Foreskin melanocyte (primary cell): ENCODE measurements at places on chromosomes 5 and 9.
A peak's percentile ranks its signal among the peaks of the same experiment; 100 is the strongest.

DNA sequence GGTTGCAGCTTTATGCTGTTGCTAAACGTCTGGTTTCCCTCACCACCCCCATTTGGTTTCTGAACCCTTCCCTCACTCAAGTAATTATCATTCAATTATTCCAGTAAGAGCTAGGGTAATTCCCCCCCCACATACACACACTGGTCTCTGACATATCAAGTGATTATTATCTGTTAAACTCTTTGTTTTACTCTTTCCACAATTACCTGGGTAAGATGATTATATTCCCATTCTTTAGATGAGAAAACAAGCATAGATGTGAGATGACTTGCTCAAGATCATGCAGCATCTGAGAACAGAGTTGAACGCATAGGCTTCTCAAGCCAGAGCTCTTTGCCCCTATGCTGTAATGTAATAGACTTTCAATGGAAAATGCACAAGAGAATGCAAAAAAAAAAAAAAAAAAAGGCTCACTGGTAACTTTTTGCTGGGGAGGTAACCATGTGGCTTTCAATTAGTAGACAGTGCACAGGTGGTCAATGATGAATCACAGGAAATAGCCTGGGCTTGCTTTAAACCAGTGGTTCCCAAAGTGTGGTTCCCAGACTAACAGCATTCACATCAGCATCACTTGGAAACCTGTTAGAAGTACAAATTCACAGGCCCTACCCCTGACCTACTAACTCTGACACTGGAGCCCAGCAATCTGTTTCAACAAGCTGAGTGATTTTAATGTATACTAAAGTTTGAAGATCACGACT lies 87.6 kb downstream of the PIK3R1 start:
- no peak for DNase-seq

GRCh38 chr9:137114613-137115393 lies at the start of gene DPP7:
DPP7 (minus strand) TSS chr9:137114733; CDS start chr9:137114713, 20 bp downstream.
- DNase-seq = peak; percentile 35

- peak; percentile 23 for DNase-seq
Measured at GRCh38 chr9:104682642-104683041, 11.7 kb upstream of the OR13D1 start.

GRCh38 chr9:27149651-27150050 lies 40.6 kb downstream of the TEK start:
- no peak for DNase-seq

DNA sequence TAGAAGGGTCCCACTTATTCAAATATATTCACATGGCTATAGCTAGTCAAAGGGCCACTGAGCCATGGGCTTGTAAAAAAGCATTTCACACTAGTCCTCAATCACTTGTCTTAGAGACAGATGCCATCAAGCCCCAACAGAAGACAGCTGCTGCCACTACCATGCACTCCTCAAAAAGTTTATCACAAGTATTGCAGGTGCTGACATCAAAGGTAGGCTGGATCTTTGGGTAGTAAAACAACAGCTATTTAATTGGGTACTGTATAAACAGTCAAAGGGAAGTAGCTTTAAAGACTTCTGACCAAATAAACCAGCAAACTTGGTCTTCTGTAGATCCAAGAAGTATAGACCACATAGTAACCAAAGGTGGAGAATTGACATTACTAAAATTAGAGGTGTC lies 59.2 kb upstream of the FER start:
- DNase-seq = no peak

DNA sequence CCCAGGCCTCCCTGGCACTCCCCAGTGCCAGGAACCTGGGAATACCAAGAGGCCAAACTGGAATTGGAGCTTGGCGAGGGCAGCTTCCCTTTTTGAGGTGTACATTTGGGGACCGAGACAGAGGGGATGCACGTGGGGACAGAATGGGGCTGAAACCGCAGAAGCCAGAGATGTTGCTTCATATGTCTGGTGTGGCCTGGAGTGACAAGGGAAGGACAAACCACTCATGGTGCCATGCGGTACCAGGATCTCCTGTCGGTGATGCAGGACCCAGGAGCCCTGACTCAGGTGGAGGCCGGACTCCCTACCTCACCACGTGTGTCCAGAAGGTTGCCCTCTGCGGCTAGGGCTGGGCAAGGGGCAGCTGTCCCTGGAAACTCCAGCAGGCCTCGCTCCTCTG lies 4.0 kb upstream of the CSF2 start:
- DNase-seq = no peak

DNA sequence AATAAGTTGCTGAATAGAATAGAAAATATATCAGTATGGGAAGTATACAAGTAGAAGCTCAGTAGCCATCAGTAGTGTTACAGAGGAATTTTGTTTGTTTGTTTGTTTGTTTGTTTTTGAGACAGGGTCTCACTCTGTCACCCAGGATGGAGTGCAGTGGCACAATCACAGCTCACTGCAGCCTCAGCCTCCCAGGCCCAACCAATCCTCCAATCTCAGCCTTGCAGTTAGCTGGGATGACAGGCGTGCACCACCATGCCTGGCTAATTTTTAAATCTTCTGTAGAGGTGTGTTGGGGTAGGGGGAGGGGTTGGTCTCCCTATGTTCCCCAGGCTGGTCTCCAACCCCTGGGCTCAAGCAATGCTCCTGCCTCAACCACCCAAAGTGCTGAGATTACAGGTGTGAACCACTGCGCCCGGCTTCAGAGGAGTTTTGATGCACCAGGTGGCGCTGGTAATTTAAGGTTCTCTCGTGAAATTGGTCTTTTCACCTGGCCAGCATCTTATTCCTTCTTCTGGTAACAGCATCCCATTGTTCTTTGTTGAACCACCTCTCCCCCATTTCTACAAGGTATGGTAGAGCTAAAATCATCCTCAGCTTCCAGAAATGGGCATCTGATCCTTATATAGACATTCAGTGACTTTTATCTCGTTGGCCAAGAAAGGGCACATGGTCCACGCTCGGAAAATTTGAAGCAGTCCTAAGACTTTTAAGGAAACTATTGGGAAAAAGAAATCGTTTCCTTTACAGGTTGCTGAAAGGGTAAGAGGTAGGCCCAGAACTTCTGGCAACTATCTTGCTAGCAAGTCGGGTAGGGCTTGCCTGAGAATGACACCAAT lies 157.1 kb downstream of the ARRDC3 start:
- no peak for DNase-seq

- DNase-seq = no peak
Measured at GRCh38 chr9:98783518-98784226, 12.7 kb downstream of the ANKS6 start.

DNA sequence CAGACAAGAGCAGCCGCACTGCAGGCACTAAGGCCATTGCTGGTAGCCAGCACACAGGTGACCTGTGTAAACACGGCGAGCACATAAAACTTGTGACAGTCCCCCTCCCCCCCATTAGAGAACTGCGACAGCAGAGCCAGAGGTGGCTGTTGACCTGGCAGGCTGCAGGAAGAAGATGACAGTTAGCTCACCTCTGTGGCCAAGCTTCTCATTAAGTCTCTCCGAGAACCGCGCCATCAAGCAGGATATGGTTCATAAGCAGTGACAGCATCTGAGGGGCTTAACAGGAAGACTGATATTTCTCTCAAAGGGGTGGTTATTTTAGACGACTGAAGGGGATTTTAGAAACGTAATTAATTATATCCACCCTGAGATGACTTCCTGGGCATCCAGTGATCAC lies 5.2 kb downstream of the SURF4 start:
- DNase-seq = no peak

GRCh38 chr9:95750725-95751519 lies 124.6 kb upstream of the ERCC6L2 start:
- DNase-seq = no peak

DNA sequence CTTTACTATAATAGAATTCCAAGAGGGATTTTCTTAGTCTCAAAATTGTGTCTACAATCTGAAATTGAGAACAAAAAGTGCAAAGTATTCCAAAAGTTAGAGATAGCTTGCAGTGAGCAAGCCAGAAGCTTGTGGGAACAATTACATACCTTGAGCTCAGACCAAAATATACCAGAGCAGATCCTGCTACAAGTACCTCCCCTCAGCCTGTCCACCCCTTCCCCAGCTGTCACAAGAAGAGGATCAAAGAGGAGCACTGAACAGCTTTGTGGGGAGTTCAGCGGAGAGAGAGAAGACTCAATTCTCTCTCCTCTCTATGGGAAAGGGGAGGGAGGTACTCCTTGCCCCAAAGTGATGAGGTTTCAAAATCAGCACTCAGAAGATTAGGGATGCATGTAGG lies 869.2 kb upstream of the DMAC1 start:
- DNase-seq = no peak

DNA sequence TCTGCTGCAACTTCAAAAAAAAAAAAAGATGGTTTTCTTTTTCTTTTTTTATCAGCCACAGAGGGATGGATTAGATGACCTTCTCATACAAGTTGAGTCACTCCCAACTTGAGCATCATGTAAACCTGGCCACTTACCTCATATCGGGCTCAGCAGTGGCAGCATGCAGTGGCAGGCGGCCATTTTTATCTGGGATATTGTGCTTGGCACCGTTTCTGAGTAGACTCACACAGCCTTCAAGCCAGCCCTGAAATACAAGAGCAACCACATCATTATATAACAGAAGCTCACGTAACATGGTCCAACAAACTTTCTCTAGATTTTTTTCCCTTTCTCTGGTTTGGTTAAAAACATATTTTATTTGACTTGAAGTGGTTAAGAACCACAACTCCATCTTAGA lies 62.6 kb downstream of the ANKRD55 start:
- DNase-seq = no peak

DNA sequence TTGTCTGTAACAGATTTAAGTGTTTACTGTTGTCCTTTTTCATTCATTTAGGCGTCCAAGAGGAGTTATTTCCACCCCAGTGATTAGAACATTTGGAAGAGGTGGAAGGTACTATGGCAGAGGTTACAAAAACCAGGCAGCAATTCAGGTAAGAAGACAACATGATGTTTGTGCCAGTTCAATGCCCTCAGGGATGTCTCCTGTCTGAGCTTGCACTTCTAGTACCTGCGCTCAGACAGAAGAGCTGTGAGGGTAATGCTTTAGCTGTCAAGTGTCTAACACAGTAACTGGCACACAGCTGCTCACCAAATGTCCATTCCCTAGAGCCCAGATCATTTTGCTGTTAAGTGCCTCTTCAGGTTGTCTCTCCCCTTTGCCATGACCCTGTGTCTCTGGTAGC lies 14.2 kb upstream of the PHF2 start:
- no peak for DNase-seq

- no peak for DNase-seq
Measured at GRCh38 chr5:19322716-19323485, 665.1 kb downstream of the CDH18 start.

DNA sequence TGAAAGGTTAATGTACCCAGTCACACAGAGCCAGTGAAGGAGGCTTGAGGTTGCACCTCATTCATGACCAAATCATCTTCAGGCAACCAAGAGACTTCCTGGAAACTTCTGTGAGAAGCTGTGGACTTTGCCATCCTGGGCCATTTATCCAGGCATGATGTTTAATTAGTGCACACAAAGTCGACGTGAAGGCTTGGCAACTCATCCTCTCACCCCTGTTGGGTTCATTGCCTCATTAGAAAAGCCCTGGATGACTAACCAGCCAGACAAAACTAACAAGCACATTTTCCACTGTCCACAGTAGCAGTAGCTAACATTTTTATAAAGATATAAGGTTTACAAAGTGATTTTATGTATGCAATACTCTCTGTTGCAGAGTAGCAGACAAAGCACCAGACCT lies 65.7 kb upstream of the ZNF462 start:
- no peak for DNase-seq

- DNase-seq = no peak
Measured at GRCh38 chr5:16763211-16763610, 146.4 kb upstream of the RETREG1 start.

DNA sequence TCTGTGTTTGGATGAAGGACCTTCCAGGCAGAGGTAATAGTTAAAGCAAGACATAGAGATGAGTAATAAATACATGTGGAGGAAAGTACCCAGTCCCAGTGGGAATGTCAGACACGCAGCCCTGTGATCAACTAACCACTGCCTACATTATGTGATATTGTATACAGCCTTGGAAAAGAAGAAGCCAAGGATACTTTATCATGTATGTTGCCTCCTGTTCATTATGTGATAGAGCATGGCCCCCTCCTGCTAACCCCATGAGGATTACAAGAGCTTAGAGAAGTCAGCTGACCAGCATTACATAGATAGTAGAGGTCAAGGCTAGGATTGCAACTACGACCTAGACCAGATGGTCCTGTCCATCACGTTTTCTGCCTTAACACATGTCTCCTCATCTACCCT lies 497.0 kb upstream of the TNC start:
- DNase-seq = no peak

- peak; percentile 36 for DNase-seq
Measured at GRCh38 chr9:87716141-87716540, 9.8 kb upstream of the CTSL start.

DNA sequence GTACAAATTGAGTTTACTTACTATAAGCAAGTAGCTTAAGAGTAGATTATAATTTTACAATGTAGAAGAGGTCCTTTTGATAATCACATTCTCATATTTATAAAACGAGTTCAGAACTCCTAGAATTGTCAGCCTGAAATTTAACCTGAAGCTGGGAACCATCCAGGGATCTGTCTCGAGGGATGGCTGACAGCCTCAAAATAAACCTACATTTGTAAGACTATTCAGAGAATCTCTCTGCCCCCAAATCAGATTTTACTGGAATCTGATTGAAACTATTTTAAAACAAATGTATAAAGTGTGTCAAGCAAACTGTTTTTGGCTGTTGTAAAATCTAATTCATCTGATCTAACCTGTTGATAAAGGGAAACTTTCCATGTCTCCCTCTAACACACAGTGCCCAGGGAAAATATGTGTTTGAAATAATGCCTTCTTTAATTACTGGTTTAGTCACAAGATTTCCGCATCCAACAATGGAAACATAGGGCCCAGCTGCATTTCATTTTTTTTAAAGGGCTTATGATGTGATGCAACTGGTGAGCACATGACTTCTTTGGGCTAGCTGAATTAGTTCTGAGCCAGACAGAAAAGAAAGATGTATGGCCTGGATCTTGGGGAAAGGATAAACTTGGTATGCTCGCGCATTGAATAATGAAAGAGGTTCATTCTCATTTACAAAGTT lies 30.3 kb downstream of the SLC25A46 start:
- peak; percentile 92 for DNase-seq

- no peak for DNase-seq
Measured at GRCh38 chr9:133960568-133961129, 31.5 kb downstream of the VAV2 start.

- DNase-seq = no peak
Measured at GRCh38 chr5:126178521-126178920, 244.7 kb upstream of the GRAMD2B start.

DNA sequence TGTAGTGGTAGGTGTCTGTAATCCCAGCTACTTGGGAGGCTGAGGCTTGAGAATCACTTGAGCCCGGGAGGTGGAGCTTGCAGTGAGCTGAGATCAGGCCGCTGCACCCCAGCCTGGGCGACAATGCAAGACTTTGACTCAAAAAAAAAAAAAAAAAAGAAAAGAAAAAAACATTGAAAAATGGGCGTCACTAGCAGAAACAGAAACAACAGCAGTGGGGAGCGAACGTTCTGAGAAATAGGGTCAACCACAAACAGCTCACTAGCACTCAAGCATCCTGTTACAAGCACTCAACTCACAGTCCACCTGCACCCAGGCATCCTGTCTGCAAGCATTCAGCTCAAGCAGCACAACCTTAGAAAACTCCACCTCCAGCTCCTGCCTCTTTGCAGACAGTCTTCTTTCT lies 17.2 kb downstream of the TRIM14 start:
- no peak for DNase-seq

GRCh38 chr5:156681265-156681664 lies 168.8 kb upstream of the PPP1R2B start:
- DNase-seq = peak; percentile 38
